Right ventricle myocardium inferior (tissue), 1 donor: ENCODE measurements at places on chromosomes 1 and 21. TPM values are rescaled to one million over a fixed set of nuclear protein-coding genes. Genes with fewer than 3 reads are reported as not detected.

GPR37L1 gene
- total RNA-seq = 0.08 TPM

GRCh38 chr1:239723776-239724367 is 337.5 kb downstream of the CHRM3 start:
- DNase-seq = no peak

GRCh38 chr1:113912594-113913311 is 7.6 kb downstream of the DCLRE1B start:
- DNase-seq = no peak

DNA sequence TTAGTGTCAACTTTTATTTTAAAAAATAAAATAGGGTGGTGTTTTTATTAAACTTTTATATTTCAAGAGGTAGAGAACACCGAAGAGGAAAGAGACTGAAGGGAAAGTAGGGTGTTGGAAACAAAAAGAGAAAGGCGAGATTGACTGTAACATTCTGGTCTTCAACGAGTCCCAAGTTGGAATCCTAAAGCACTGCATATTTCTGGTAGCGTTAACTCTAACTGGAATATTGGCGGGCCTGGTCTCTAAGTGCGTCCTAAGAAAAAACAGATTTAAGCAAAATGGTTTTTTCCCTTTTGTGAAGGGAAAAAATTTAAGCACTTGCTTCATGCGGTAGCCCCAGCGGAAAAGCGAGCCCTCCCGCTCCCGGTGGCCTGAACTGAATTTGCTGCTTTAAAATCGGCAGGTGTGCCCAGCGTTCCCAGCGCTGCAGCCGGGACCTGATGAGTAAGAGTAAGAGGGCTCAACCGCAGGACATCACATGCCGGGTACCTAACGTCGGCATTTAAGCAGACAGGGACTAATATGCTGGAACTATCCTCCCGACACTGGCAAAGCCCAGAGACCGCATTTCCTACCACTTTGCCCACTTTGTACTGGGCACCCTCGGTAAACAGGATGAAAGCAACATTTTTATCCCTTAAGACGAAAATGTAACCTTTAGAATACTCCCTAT is 30.5 kb upstream of the NFIA start:
- no peak for DNase-seq

- peak; percentile 37 for DNase-seq
Observed at GRCh38 chr1:55943012-55943411, 636.4 kb downstream of the PLPP3 start.
